ENCODE measurements at places on chromosomes 3 and 15.

DNA sequence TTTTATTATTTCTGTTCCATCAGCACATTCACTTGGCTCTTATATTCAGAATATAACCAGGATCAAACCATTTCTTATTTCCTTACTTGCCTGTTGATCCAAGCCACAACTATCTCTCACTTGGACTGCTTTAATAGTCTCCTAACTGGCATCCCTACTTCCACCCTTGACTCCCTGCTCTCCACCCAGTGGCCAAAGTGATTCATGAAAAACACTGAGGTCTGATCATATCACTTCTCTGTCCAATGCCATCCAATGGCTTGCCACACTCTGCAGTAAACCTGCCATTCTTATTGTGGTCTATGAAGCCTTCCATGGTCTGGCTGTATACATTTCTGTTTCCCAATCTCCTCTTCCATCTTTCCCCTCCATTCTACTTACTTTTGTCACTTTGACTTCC, 576.1 kb downstream of the PDCD6IP start:
- no peak for DNase-seq

DNA sequence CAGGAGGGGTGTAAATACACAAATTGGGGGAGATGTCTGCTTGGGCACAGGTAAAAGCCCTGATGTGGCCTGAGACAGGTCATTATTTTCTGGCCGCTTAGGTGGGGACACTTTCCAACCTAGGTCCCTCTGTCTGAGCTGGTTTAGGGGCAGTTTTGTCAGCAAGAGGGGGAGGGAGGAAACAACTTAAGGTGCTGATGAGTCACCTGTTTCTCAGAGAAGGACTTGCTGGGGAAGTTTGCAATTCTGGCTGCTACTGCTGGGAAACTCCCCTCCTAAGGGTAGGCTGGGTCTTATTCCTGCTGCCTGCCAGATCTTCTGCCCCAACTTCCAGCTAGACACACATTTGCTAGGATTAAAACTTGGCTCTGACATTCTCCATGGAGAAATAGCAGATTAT, 4.8 kb upstream of the RHOV start:
- DNase-seq: peak; percentile 71

DNA sequence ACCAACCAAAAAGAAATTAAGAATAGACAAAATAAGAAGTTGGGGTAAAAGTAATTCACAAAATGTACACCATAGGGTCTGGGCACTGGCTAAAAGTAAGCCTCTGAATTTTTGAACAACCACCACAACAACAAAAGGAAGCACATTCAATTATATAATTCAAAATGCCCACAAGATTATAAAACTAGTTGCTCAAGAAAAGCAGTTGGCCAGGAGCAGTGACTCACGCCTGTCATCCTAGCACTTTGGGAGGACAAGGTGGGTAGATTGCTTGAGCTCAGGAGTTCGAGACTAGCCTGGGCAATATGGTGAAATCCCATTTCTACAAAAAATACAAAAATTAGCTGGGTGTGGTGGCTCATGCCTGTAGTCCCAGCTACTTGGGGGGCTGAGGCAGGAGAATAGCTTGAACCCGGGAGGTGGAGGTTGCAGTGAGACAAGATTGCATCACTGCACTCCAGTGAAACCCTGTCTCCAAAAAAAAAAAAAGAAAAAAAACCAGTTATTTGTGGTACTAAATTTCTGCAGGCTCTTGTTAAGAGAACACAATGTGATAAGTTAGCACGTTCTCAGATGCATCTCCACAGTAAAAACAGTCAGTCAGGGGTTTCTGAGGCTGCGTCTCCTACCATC, 6.6 kb upstream of the ATP11B start:
- DNase-seq: no peak

DNA sequence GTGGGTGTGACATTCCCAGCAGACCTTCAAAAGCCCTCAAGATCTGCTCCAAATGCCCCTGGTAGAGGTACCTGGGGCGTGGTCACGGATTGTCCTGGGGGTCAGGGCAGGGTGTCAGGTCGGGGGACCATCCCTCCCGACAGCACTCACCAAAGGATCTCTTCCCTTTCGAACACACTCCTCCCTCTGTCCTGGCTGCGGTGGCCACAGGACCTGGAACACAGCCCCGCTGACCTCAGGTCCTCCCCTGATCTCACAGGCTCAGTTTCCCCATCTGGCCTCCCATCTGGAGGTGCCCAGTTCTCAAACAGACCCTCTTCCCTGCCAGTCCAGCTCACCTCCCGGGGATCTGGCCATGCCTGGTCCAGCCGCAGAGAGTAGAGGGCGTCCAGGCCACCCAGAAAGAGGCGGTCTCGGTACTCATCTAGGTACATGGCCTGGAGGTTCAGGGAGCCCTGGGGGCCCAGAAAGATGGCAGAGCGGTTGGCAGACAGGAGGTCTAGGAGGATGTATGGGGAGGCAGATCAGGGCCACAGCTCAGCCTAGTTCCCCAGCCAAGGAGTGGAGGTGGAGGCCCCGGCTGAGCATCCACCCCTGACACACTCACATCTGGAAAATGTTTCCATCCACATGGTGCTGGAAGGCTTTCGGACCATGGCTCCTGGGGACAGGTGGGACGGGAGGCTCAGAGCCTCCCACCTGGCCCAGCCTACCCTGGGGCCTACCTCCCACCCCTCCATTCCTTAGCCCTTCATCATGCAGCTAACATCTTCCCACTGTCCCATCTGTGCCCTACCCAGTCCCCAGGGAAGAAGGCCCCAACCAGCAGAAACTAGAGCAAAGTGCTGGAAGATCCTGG, 2.3 kb downstream of the SEMA3G start:
- DNase-seq: no peak

DNA sequence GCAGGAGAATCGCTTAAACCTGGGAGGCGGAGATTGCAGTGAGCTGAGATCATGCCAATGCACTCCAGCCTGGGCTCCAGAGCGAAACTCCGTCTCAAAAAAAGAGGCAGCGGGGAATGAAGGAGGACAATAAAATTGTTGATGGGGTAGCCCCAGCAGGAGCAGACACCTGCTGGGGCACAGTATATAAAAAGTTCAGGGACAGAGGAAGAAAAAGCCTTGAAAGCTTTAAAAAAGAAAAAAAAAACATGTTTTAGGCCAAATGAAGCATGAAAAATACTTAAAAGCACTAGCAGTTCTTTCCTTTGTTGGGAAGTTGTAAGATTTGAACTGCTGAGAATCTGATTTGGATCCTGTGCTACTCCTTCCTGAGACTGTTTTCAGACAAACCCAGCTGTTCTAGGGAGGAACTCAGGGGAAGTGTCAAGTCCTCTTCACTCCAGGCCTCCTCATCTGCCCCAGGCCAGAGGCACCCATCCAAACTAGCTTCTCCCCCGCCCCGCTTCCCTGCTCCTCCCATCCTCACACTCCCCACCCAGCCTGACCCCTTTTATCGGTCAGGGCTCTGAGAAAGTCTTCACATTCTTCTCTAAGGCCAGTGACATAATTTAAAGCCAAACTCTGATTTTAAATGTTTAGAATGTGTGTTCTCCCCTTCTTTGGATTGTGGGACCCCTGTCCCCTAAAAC, 4.9 kb downstream of the IL17RD start:
- no peak for DNase-seq

Measured in inflammatory macrophage treated with lipopolysaccharide for 4 hours (primary cell).